Large intestine (tissue), 12 donors: ENCODE measurements at places on chromosomes 1 and 21.
A peak's percentile ranks its signal among the peaks of the same experiment; 100 is the strongest.

- H3K27ac ChIP-seq = peak overlapping the region; percentile 94
- DNase-seq = peak; percentile 97
- H3K27me3 ChIP-seq = no peaks in the 10 kb centered on the region
- H3K4me1 ChIP-seq = peaks cover 47% of the 10 kb centered on the region
- H3K36me3 ChIP-seq = no peaks in the 10 kb centered on the region
Measured at GRCh38 chr1:58971629-58972140, 187.8 kb upstream of the JUN start.

- H3K27ac ChIP-seq = no peak overlapping the region
- H3K36me3 ChIP-seq = no peaks in the 10 kb centered on the region
- no peak for DNase-seq
- no peaks in the 10 kb centered on the region for H3K27me3 ChIP-seq
Measured at GRCh38 chr1:57474137-57474750, 50.4 kb upstream of the DAB1 start.

DNA sequence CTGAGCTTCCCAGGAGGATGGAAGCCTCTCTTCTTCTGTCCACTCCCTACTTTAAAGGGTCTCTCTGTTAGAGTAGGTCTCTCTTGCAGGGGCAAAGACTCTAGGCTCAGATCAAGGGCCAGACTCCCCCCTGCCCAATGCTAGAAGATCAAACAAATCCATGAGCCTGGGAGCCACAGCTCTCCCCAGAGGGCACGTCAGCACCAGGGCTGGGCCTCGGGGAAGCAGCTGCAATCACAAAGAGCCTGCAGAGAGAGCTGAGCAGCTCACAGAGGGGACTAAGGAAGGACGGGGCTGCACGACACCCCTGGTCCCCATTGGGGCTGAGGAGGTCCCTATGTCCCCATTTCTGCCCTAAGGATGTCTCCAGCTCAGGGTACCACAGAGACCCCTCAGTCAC lies 3.9 kb downstream of the CNTN2 start:
- no peak overlapping the region for H3K27ac ChIP-seq
- no peak overlapping the region for H3K4me3 ChIP-seq
- no peak for DNase-seq

- no peak overlapping the region for H3K27ac ChIP-seq
- peaks cover 21% of the 10 kb centered on the region for H3K4me1 ChIP-seq
- no peak overlapping the region for H3K4me3 ChIP-seq
- no peaks in the 10 kb centered on the region for H3K36me3 ChIP-seq
- no peak for DNase-seq
- H3K27me3 ChIP-seq = peaks cover 5% of the 10 kb centered on the region
Measured at GRCh38 chr1:181097242-181097641, 8.7 kb downstream of the IER5 start.

- no peaks in the 10 kb centered on the region for H3K36me3 ChIP-seq
- DNase-seq = no peak
- no peaks in the 10 kb centered on the region for H3K4me1 ChIP-seq
- H3K27ac ChIP-seq = no peak overlapping the region
- peaks cover 4% of the 10 kb centered on the region for H3K27me3 ChIP-seq
- H3K4me3 ChIP-seq = no peak overlapping the region
Measured at GRCh38 chr1:208841436-208841835, 597.3 kb upstream of the PLXNA2 start.

DNA sequence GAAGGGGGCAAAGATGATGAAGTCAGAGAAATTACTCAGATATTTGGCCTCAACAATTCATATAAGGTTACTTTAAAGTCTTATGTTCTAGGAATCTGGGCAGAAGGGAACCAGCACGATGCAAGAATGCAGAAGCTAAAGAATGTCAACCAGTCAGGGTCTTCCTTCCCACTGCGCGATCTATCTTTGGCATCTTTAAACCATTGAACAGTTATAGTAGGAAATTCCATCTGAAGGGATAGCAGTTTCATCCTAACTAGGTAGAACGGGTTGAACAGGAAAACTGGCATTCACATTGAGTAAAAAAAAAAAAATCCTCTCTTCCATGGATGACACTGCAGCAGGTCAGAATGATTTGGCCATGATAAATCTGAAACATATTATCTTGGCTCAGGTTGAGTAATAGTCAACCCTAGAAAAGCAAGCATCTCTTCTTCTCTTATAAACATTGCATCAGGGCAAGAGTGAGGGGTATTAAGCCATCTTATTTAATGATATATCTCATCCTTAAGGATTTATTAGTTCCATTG lies 6.3 kb downstream of the CRCT1 start:
- no peak overlapping the region for H3K27ac ChIP-seq
- H3K36me3 ChIP-seq = no peaks in the 10 kb centered on the region
- no peak for DNase-seq
- H3K4me1 ChIP-seq = no peaks in the 10 kb centered on the region
- H3K4me3 ChIP-seq = no peak overlapping the region
